Activated T-cell treated with anti-CD3 and anti-CD28 coated beads for 4 hours (primary cell): ENCODE measurements at places on chromosomes 16 and 17.

DNA sequence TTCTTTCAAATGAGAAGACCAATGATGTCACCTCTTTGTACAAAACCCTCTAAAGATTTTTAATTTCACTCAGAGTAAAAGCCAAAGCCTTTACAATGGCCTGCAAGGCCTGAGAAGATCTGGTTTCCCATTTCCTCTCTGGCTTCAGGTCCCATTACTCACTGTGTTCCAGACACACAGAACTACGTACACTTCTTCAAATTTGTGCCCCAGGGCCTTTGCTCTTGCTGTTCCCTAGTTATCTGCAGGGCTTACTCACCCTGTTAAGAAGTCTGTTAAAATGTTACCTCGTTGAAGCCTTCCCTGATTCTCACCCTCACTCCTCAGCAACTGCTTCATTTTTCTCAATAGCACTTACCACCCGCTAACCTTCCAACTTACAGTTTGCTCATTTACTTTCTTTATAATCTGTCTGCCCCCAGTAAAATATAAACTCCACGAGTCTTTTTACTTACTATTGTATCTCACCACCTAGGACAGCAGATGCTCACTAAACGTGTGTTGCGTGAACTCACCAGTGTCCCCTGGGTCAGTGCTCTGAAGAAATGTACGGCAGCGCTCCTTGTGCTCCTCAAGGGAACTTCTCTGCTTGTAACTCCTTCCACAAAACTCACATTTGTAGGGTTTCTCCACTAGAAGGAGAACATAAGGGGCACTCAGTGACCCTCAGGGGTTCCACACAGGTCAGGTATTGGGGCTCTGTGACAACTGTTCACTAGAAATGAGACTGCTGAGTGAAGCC is 50.2 kb downstream of the GRB7 start:
- no peak for DNase-seq

GRCh38 chr16:24975428-24975889 is 39.7 kb downstream of the ARHGAP17 start:
- no peak for DNase-seq

DNA sequence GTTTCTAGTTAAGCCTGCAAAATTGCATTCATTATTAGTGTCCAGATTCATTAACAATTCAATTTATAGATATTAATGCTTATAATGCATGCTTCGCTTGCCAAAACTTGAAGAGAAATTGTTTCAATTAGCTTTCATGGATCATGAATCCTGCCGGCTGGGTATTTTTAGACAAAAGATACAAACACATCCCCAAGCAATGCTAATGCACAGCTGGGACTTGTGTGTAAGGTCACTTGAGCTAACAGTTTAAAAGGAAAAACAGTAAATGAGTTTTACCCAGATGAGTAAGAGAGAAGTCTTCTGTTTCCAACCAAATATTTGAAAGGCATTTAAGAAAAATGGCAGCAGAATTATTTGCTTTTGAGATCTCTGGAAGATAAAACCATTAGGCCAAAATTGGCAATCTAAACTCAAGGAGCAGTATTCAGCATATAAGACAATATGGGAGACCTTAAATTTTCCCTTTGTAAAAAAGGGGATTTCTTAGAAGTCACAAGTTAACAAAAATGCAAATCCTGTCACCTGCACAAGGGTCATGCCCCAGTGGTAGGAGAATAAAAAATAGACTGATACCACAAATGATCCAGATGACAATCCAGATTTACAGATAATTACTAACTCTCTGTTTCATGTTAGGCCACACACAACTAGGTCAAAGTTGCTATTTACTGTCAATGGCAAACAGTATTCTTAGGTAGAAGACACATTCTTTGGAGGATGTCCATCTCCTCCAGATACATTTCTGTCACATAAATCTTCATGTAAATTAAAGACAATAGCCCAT is 418.4 kb upstream of the PMFBP1 start:
- no peak for DNase-seq

- DNase-seq = no peak
Measured at GRCh38 chr17:74172700-74173099, 30.8 kb upstream of the RPL38 start.

DNA sequence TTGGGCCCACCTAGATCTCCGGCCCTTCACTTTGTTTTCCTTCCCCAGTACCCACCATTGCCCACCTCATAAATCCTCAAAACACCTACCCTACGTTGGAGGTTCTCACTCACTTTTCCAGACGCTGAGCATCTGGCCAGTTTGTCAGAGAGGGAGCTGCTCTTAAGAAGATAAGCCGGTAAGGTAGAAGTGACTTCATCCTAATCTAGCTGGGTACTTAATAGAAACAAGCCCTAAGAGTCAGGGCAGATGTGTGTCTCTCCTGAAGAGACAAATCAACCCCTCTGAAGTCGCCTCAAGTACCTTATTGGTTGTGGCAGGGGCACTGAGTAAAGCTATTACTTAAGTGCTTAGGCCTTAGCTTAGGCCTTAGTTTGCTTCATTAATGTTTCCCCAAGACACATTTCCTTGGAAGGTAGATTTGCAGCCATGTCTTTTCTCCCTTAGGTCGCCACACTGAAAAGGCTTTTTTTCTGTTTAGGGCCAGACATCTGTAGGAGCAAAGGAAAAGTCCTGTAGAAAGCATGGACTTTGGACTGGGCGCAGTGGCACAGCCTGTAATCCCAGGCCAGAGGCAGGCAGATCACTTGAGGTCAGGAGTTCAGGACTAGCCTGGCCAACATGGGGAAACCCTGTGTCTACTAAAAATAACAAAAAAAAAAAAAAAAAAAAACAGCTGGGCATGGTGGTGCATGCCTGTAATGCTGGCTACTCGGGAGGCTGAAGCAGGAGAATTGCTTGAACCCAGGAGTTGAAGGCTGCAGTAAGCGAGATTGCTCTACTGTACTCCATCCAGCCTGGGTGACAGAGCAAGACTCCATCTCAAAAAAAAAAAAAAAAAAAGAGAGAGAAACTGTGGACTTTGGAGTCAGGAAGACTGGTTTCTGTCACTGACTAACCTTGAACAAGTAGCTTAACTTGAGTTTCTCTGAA is 1.0 kb downstream of the TACO1 start:
- no peak for DNase-seq

- DNase-seq = no peak
Measured at GRCh38 chr17:40351359-40352236, 12.9 kb downstream of the GJD3 start.

GRCh38 chr17:19940722-19941464 is 36.7 kb downstream of the AKAP10 start:
- no peak for DNase-seq

GRCh38 chr17:82889496-82890338 is 49.9 kb upstream of the ZNF750 start:
- DNase-seq = no peak

DNA sequence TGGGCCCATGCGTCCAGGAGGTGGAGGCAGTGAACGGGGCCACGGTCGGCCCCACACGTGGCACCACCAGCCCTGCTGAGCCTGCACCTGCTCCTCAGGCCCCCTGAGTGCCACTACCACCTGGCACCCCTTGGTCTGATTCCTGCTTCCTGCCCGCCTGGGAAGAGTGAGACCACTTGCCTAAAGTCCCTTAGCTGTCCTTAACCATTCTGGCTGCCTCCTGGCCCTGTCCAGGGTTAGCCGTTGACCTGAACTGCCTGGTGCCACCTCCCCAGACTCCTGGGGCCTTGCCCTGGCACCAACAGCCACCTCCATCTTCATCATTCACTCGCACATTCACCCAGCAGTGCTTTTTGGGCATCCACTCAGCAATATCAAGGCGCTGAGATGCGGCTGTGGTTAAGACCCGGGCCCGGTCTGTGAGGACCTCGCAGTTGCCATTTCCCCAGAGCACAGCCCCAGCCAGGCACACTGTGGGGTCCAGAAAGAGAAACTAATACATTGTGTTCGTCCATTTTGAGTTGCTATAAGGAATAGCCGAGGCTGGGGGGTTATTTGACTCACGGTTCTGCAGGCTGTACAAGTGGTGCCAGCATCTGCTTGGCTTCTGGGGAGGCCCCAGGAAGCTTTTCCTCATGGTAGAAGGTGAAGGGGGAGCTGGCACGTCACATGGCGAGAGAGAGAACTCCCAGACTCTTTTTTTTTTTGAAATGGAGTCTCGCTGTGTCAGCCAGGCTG is 318.4 kb downstream of the SEC14L1 start:
- DNase-seq = no peak

DNA sequence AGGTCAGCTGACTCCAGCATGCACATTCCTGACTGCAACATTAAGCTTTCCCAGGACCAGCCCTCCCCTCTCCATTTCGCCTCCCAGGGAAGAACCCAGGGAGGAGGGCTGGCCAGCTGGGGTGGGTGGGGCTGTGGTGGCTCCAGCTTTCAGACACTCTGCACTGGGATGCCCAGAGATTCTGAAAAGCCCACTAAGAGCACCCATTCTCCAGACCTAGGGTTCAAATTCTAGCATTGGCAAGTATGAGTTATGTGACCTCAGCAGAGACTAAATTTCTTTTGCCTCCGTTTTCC is 7.8 kb downstream of the DLX3 start:
- no peak for DNase-seq

DNA sequence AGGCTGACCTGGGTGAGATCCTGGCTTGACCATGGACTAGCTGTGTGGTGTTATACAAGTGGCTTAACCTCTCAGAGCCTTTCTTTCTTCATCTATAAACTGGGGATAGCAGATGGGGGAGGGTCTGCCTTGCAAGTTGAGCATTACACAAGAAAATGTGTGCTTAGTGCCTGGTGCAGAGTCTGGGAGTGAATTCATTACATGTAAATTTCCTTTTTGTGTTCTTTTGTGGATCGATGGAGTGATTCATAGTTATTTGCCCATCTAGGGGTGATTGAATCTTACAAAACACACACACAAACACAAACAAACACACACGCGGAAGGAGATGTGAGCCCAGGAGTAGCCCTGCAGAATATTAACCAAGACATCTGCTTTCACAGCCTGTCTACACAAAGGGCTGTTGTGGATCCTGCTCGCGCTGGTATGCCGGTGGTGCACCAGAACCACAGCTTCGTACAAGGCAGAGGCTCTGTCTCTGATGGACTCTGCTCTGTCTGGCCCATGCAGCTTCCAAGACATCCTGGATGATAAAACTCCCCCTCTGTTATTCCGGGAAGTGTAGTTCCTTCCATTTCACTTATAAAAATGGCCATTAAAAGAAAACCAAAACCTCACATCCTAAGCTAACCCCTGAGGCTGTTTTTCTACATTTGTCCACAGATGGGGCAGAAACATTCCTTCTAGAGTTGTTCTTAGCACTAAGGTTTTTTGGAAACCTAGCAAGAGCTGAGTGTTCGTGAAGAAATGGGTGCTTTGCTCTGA is 86.1 kb downstream of the UTP18 start:
- DNase-seq = no peak

DNA sequence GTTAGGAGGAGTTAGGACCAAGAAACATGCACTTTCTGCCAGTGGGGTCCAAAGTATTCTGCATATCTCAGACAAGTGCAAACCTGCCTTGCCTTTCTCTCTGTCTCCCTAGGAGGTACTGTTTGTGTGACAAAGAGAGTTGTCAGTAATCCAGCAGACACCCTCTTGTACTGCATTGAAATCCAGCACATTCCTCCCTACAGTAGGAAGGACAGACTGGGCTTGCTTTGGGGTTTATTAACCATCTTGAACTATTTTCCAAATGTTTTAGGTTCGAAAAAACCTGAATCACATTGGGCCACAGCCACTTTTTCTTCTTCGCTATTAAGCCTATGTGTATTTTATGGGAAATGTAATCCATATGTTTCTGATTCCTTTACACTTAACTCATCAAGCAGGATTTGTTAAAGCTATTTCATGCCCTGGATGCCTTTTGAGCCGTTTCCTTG is 204.2 kb upstream of the KCNJ16 start:
- DNase-seq = no peak

DNA sequence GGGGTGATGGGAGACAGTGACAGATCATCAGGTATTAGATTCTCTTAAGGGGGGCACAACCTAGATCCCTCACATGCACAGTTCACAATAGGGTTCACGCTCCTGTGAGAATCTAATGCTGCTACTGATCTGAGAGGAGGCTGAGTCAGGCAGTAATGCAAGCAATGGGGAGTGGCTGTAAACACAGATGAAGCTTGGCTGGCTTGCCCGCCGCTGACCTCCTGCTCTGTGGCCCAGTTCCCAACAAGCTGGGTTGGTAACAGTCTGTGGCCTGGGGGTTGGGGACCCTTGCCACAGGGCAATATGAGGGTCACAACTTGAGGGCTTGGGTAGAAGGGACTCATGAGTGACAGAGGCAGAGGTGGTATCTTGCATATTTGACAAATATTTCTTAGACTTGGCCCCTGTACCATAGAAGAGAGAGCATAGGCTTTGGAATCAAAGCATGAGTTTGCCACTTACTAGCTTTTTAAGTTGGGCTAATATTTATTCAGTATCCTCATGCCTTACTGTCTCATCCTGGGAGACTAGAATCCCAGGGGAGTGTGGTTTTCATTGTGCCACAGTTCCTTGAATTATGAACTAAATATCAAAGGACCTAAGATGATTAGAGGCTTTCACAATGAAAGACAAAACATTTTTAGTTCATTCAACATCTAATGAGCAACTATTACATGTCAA is 133.4 kb downstream of the SPACA3 start:
- no peak for DNase-seq

- no peak for DNase-seq
Measured at GRCh38 chr17:63819585-63820537, 7.4 kb upstream of the PSMC5 start.

DNA sequence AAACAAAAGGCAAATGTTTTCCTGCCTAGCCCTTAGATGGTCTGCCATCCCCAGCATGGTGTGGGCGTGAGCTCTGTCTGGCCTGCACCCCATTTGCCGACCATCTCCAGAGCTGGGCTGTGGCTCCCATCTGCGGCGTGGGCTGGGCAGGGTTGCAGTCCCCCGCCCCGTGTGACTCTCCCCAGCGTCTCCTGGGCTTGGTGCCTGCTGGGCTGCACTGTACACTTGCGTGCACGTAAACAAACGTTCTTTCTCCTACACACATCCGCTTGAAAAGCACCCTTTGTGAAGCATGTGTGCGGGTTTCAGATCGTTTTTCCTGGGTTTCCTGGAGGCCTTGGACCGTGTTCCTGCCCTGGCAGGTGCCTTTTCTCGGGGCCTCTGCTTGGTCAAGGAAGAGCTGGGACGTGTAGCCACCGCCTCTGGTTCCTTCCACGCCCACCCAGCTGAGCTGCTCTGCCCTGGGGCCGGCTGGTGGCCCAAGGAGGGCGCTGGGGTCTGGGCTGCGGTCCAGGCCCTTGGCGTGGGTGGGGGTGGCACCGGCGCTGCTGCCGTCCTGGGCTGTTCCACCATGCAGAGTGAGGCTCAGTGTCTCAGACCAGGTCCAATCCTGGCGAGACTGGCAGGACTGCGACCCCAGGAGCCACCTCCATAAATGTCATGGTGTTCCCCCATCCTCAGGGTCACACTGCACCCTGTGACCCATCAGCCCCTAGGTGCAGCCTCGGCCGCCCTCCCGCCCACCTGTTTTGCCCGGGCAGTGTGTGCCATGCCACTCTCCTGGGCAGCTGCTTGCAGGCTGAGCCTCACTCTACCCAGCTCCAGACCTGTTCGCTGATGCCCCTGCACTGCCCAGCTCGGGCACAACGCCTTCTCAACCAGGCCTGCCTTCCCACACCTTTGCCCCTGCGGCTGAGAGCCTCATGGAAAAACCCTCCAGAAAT is 9.9 kb upstream of the BAIAP3 start:
- no peak for DNase-seq

- no peak for DNase-seq
Measured at GRCh38 chr16:50469744-50470321, 78.4 kb upstream of the NKD1 start.

- no peak for DNase-seq
Measured at GRCh38 chr17:41489531-41489930, at the start of gene KRT36. TSS of gene KRT36 (minus strand) at chr17:41489910. CDS start at chr17:41489864, 46 bp downstream.
